ENCODE measurements at places on chromosomes 4 and X. TPM values are rescaled to one million over a fixed set of nuclear protein-coding genes. Genes with fewer than 3 reads are reported as not detected.

The AADAT gene
- not detected for total RNA-seq

The ACOT9 gene
- 33.9 TPM for total RNA-seq

The VCX3B gene
- total RNA-seq, result not detected

DNA sequence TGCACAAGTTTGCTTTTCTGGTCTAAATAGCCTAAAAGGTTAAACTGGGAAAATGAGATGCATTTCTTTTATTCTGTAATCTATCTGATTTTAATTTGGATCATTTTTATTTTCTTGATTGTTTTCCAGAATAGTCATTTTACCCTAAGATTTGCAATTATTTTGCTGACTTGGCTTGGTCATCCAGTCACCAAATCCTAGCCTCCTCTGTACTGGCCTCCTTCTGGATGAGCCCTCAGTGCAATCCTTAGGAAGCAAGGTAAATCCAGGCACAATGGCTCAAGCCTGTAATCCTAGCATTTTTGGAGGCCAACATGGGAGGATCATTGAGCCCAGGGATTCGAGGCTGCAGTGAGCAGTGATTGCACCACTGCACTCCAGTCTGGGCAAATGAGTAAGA, 9.2 kb downstream of the EREG start:
- no peak for DNase-seq

The ARHGEF9 gene
- 18.3 TPM for total RNA-seq

DNA sequence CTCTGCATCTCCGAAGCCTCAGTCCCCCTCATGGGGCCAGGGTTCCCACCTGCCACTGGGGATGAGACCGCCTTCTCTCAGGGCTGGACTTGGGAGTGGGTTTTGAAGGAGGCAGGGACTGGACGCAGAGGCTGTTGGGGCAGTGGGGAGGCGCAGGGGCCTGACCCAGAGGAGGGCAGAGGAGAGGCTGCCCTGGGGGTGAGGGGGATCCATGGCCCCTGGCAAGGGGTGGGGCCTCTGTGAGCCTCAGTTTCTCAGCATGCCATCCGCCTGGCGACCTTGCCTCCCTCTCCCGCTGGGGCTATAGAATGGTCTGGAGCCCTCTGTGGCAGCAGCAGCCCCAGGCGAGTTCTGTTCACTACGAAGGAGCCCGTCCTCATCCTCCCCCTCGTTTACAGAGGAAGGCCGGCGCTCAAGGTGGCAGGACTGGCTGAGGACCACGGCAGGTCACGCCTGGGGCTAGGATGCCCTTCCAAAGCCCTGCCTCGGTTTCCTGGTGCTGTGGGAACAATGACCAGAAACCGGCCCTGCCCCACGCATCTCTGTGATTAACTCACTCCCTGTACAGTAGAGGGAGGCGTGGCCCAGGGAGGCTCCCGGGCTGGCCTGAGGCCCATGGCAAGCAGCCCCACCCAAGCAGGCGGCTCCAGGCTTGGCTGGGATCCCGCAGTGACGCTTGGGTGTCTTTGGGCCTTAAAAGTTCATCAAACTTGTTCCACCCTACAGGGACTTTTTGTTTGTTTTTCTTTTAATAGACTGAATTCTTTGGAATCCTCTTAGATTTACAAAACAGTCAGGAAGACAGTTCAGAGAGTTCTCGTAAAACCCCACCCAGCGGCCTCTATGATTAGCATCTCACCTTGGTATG, 16.0 kb upstream of the SH3TC1 start:
- DNase-seq, result no peak

The AKAP14 gene
- total RNA-seq, result not detected

DNA sequence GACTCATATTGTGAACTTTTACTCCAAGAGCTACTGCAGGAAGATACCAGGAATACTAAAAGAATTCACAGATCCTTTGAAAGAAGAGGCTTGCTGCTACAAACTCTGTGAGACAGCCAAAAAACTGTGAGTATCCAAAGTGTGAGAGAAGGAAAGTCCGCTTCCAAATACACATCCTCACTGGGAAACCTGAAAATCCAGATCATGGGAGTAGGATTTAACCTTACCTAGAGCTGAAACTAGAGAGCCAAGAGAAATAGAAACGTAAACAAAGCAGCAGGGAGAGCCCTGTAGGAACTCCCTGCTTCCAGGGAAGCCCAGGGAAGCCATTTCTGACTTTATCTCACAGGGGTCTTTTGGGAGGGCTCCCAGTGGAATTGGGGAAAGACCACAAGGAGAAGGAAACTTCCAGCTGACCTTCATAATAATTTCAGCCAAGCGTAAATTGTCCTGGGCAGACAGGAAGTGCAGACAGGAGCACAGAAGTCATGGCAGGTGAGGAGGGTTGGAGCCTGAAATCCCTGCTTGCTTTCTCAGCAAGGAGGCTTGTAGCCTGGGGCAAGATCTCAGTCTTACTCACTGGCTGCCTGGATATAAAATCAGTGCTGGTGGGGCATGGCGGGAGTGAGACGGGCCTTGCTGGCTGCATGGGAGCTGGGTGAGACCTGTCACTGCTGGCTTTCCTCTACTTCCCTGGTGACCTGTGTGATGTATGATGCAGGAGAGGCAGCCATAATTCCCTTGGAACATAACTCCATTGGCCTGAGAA, 26.2 kb upstream of the NFKB1 start:
- no peak for DNase-seq

The EVC2 gene
- total RNA-seq, result 0.84 TPM

The DCX gene
- total RNA-seq, result not detected

GRCh38 chrX:154727418-154727817, 23.5 kb downstream of the GAB3 start:
- no peak for DNase-seq

DNA sequence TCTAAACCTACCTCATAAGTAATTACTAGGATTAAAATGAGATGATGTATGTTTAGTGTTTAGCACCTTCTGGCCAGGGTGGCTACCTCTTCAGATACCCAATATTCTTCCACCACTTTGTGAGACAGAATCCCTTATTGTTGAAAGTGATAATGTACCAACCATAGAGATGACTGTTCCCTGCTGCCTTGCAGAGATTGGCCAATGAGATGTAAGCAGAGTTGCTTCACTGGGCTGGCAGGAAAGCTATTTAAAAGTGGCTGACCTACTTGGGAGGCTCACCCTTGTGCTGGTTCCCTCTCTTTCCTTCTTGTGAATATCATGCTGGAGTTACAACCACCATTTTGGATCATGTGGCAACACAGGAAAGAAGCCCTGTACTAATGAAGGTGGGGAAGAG, 58.9 kb downstream of the TMEM154 start:
- no peak for DNase-seq

The UBE2D3 gene
- total RNA-seq, result 436 TPM

DNA sequence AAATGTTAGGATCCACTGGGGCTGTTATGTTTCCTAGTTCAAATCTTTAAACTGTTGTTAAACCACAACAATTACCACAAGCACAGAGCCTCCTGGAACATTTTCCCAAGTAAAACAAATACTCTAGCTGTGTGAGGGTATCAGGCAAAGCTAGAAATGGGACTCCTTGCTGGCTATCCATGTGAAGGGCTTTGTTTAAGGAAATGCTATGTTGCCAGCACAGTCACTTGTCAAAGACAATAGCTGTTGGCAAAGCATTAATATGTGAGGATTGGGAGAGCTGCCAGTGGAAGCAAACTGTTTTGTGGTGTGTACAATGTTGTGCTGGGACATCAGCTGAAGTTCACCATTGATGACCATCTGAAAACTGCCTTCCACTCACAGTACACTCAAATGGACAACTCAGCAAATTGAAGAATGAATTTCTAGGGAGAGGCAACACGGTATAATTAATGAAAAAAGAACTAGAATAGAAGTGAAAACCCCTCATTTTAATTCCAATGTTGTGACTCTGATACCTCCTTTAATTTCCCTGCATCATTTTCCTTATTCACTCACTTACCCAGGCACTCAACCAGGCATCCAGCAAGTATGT, 100.8 kb downstream of the ANXA3 start:
- DNase-seq, result no peak

- no peak for DNase-seq
Measured at GRCh38 chr4:25621027-25621930, 34.4 kb upstream of the SLC34A2 start.

The ABCG2 gene
- total RNA-seq, result 1.4 TPM

GRCh38 chr4:134393592-134393991, 192.0 kb upstream of the PABPC4L start:
- no peak for DNase-seq

- no peak for DNase-seq
Measured at GRCh38 chr4:118369231-118369630, 16.4 kb upstream of the PRSS12 start.

DNA sequence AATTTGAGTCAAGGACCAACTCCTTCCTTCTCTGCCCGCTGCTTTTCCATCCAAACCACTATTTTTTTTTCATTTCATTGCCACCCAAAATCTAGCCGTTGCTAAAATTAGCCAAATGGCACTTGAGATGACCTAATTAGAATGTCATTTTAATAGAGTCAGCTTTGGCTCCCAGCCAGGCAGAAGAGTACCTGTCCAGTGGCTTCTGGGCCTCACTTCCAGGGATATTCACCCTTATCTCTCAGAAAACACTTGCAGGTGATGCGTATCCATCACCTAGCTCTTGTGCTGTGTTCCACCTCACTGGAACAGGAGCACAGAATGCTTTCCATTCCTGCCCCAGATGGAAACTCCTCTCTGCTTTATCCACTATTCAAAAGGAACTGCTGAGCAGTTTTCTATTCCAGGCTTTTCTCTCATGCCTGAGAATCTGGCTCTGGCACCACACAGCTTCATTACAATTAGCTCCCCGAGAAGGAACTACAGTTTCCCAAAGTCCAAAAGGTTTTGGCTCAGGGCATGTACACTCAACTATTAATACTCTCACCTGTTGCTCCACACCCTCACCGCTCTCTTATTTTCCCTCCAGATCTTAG, 18.5 kb downstream of the MAGEA9B start:
- DNase-seq, result no peak

GRCh38 chrX:132790329-132790728, 168.1 kb downstream of the HS6ST2 start:
- DNase-seq, result no peak

DNA sequence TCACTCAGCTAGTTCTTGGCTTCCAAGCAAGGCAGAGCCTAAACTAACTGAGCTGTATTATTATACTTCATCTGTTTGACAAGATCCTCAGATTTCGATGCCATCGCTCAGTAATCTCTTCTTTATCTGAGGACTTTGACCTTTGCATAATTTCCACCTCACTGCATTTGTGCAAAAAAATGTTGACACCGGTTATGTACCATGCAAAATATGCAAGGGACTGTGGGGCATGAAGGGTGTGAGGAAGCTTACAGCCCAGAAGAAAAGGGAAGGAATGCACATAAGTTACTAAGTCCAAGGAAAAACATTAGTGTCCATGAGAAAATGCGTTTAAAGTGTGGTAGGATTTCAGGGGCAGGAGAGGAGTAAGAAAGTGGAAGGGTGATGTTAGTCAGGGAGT, 295.4 kb downstream of the PACRGL start:
- no peak for DNase-seq

The HS3ST1 gene
- total RNA-seq, result 0.07 TPM

The DSPP gene
- total RNA-seq, result not detected

- no peak for DNase-seq
Measured at GRCh38 chr4:184782731-184783373, 42.9 kb downstream of the ACSL1 start.

DNA sequence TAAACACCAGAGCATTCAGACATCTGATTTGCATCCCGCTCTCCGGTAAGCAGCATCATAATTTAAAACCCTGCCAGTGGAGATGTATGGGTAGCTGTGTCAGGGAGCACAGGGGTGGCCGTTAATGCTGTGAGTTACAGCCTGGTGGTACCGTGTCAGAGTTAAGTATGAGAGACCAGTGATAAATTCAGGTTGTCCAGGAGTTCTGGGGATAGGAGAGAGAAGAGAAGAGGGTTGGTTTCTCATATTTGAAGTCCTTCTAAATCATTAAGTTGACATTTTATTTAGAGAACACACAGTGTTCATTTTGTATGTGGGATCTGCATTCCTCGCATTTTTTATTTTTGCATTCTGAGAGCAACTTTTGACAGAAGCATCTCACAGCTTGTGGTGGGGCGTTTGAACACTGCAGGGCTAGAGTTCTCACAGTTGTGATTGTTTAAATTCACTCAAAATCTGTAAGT, 157.6 kb downstream of the DCLK2 start:
- no peak for DNase-seq

GRCh38 chr4:156738766-156739165, 232.8 kb downstream of the PDGFC start:
- DNase-seq, result no peak

The SMPX gene
- total RNA-seq, result not detected

DNA sequence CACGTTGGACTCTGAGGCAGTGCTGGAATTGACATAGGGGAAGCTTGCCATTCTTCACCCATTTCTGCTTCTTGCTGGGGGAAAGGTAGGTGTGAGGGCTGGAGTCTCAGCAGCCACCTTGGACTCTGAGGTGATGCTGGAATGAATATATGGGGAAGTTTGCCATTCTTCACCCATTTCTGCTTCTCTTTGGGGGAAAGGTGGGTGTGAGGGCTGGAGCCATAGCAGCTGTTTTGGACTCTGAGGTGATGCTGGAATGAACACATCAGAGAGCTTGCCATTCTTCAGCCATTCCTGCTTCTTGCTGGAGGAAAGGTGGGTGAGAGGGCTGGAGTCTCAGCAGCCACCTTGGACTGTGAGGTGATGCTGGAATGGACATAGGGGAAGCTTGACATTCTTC, 115.1 kb downstream of the CRLF2 start:
- DNase-seq, result no peak

DNA sequence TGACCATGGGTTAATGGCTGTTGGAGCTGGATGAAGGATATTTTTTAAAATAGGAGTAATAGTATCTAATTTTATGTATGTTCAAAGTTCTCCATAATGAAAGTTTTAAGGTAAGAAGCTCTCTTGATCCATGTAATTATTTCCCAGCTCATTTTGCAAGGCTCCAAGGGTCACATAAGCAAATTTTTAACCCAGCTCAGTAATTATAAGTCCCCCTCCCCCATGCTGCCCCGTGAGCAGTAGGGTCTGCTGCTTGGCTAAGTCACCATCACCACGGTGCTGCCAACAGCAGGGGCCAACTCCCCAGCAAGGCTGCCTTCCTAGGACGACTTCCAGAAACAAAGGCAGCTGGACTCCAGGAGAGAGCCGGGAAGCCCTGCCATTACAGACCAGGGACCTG, 340.0 kb downstream of the FBXW7 start:
- no peak for DNase-seq

The TLR10 gene
- total RNA-seq, result not detected

GRCh38 chr4:139245590-139245989, 34.4 kb downstream of the MGARP start:
- DNase-seq, result no peak

The PPP4R3C gene
- total RNA-seq, result not detected

GRCh38 chrX:22575161-22575845, 302.6 kb downstream of the CBLL2 start:
- no peak for DNase-seq

GRCh38 chr4:142202404-142203332, 566.3 kb downstream of the IL15 start:
- DNase-seq, result no peak

- DNase-seq, result no peak
Measured at GRCh38 chrX:72015383-72015782, 104.7 kb downstream of the NHSL2 start.

The GRID2 gene
- not detected for total RNA-seq

The TSPAN6 gene
- 0.07 TPM for total RNA-seq

The UGT2A1 gene
- total RNA-seq, result not detected

- no peak for DNase-seq
Measured at GRCh38 chrX:116490104-116490503, 27.3 kb upstream of the CT83 start.

GRCh38 chrX:153766098-153766817, 2.2 kb downstream of the PLXNB3 start:
- DNase-seq, result no peak

The CXXC4 gene
- not detected for total RNA-seq

GRCh38 chr4:73315091-73315490, 56.5 kb upstream of the ANKRD17 start:
- DNase-seq, result no peak

The CNGA1 gene
- total RNA-seq, result not detected
